ENCODE measurements at places on chromosomes 11 and 22.

DNA sequence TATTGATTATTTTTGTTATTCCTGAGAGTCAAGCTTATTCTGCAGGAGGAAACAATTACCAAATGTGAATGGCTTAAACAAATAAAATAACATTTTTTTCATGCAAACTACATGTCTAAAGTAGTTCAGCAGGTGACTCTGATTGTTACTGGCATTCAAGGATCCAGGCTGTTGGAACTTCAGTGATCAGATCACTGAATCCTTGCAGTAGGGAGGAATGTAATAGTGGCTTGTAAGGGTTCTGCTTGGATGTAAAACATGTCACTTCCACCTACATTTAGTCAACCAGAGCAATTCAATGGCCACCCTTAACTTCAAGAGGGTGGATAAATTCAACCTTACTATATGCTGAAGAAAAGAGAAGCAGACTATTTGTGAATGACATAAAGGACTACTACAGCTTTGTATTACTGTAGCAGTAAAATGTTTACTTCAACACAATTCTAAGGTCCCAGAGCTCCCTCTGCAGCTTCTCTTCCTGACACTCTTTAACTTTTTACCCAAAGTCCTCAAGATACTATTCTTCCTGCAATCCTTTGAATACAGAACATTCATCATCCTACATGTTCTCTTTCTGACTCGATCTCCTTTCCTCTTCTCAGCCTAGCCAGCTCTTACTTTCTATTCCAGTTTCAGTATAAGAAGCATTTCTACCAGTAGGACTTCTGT, 284.0 kb downstream of the LRRC4C start:
- DNase-seq, result peak; percentile 2

DNA sequence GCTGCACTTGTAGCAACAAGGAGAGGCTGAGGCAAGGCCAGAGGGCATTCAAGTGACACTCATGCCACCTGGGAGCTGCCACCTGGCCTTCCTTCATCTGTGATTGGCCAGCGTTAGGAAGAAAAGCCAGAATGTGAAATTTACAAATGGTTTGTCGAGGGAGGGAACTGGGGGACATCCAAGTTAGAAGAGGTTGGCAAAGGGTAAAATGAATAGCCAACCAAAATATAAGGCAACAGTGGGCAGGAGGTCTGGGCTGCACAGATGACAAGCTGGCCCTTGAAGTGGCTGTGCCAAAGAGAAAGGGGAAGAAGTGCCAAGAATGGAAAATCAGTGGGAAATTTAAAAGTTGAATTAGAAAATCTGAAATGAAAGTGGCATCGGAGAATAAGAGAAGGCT, 221.4 kb downstream of the C11orf91 start:
- no peak for DNase-seq

DNA sequence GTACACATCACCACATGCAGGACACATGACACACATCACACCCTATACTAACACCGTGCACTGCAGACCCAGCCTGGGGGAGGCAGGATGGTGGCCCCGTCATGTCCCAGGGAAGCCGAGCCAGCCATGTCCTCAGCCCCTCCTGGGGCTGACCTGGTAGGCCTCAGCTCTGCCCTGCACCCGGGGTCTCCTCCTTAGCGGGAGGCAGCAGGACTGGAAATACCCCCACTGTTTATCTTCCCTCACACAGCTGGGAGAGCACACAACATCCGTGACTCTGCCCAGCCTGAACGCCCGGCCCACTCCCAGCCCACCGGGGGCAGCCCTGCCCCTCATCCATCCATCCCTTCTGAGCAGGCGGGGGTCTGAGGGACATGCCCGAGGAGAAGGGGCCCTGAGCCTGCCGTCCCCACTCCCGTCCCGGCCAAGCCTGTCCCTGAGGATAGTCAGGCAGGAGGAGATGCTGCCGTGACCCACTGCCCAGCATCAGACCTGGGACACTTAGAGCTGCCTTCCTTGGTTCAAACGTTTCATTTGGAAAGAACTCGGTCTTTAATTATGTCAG, 945.0 kb downstream of the BRD1 start:
- DNase-seq, result no peak

DNA sequence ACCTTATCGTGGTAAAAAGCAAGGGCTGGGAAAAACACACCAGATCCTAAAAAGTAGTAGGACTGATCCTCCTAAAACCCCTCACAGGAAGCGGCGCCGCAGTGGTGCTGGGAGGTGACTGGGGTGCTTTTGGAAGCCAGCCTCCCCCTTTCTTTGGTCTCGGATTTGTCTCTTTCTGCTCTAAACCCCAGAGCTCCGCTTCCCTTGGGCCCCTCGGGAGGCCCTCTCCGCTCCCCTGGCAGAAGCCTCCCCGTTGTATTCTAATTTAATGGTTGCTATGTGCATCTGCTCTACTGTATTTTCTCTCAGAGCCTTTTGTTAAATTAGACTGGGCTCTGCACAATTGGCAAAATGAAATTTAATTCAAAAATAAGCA, 587.7 kb downstream of the OPCML start:
- no peak for DNase-seq

- DNase-seq, result no peak
Measured at GRCh38 chr11:71519546-71519945, 7.5 kb upstream of the KRTAP5-7 start.

GRCh38 chr22:31948002-31948401, 3.7 kb downstream of the YWHAH start:
- no peak for DNase-seq

DNA sequence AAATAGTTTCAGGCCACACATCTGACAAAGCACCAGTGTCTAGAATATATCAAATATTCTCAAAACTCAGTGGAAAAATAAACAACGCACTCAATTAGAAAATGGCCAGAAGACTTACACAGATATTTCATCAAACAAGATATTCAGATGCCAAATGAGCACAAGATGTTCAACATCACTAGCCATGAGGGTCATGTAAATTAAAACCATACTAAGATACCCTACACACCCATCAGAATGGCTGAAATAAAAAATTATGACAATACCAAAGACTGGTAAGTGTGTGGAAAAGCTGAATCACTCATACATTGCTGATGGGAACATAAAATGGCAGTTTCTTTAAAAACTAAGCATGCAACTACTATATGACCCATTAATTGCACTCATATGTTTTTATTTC, 21.7 kb downstream of the BTG4 start:
- DNase-seq, result no peak

DNA sequence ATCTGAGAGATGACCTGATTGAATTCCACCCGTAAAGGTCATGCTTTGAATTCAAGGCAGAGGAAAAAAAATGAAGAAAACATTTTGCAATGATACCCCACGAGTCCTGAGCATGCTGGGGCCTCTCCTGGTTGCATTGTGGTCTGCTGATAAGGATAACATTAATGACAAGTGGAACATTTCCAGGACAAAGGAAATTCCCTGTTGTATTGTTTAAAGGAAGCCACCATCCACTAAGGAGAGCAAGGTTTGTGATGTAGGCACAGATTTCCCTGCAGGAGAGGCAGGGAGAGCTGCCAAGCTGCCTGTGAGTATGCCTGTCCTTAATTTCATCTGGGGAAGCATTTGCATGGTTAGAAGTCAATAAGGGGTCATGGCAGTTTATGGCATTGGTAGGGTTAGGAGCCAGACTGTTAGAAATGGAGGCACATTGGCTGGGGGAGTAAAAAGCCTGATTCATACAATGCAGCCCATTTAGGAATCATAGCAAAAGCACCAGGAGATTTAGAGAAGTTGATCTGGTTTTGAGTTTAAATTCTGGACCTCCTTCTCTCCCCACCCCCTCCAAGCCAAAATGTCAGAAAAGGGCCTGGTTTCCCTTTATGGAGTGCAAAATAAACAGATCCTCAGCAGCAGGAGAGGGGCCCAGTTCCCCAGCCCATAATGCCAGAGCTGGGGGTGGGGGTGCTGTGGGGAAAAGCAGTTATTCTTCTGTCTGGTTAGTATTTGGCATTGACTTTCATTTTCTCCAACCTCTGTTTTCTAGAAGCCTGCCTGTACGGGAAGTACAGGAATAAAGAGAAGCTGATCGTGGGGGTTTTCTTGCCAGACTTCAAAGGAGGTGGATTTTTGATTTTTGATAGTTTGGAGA, 22.1 kb downstream of the FLI1 start:
- peak; percentile 81 for DNase-seq

GRCh38 chr11:75398906-75399305, 412 bp upstream of the RPS3 start:
- no peak for DNase-seq

GRCh38 chr11:65206901-65207300, 25.2 kb downstream of the CAPN1 start:
- no peak for DNase-seq

- DNase-seq, result no peak
Measured at GRCh38 chr22:32722441-32722840, 79.1 kb upstream of the TIMP3 start.

- DNase-seq, result peak; percentile 40
Measured at GRCh38 chr11:122796128-122796717, 42.1 kb upstream of the CRTAM start.

DNA sequence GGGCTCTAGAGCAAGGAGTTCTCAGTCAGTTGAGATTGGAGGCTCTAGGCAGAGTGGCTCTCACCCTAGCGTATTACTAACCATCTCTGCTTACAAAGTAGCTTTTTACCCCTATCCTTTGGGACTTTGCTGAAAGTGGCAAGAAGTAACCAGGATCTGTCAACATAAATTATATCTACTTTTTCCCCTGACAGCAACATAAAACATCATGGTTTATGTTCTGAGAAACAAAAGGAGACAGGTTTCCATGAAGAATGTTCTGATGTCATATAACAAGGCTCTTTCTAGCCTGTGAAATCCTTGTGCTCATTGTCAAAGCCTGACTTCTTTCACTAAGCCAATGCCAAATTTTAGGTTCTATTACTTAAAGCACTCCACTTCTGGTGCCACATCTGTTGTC, 7.2 kb upstream of the EIF3M start:
- no peak for DNase-seq

DNA sequence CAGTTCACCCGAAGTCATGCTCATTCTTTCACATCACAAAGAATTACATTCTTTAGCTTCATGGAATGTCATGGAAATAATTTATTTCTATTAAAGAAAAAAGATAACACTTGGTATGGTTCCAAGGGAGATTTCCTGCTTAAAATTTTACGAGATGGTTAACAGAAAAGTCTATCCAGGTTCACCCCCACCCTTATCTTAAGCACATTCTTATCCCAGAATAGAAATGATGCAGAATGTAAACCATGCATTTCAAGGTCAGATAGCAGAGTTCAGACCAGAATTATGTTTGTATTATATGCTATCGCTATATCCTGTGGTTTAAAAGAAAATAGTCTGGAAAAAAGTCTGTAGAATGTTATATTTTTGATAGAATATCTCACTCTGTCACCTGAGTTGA, 58.7 kb downstream of the GAS2 start:
- peak; percentile 15 for DNase-seq

DNA sequence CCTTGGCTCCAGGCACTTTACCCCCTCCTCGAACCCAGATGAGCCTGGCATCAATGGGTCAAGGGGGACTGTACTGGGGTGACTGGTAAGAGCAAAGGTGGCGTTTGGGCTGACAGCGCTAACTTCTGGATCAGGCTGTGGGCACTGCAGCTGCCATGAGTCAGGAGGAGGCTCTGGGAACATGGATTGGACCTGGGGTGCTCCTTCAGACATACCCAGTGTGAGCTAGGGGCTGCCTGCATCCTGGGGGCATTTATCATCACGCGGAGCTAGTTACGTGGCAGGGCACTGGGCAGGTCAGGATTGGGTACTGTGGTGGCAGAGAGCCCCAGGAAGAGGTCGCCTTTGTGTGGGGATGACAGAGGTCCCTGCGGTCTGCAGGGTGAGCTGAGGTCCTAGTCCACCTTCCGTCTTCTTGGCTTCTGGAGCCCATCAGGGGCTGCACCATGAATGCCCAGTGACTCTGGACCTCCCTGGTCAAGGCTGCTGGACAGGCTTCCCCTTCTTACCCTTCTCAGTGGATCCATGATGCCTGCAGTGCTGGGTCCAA, 13.1 kb downstream of the GRIK4 start:
- DNase-seq, result no peak

DNA sequence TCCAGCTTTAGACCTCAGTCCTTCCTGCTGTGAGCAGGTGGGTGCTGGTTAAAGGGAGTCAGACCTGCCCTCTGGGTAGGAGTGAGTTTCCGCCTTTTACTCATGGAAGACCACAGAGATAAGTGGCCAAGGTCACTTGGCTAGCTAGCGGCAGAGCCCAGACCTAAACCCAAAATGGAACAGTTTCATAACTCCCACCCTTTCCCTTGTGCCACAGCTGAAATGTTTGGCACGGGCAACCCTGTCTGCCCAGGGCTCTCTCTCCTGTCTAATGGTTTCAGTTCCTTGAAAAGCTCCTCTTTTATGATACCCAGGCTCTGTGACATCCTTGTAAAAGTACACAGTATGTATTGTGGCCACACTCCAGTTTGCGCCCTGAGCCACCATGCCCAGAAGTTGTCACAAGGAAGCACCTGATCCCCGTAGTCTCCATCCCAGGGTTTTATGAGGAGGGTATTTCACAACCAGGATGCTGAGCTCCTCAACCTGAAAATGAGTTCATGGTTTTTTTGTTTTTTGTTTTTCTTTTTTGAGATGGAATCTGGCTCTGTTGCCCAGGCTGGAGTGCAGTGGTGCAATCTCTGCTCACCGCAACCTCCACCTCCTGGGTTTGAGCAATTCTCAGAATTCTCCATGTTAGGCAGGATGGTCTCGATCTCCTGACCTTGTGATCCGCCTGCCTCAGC, 5.1 kb downstream of the MB start:
- DNase-seq, result no peak

DNA sequence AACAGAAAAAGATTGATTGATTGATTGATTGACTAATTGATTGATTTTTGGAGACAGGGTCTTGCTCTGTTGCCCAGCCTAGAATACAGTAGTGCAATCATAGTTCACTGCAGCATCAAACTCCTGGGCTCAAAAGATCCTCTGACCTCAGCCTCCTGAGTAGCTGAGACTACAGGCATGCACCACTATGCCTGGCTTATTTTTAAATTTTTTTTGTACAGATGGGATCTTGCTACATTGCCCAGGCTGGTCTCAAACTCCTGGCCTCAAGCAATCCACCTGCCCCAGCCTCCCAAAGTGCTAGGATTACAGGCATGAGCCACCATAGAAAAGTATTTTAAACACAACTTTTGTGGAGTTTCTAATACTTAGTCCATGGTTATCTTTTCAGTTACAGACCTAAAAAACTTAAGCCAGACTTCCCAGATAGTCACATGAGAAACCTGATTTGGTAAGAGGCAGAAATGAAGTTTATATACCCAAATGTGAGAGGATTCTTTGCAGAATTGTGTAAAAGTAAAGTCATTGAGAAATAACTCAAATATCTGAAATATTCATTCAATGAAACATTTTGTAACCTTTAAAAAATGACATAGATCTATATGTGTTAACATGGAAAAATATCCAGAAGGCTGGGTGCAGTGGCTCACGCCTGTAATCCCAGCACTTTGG, 186.5 kb downstream of the SWAP70 start:
- DNase-seq, result peak; percentile 47

DNA sequence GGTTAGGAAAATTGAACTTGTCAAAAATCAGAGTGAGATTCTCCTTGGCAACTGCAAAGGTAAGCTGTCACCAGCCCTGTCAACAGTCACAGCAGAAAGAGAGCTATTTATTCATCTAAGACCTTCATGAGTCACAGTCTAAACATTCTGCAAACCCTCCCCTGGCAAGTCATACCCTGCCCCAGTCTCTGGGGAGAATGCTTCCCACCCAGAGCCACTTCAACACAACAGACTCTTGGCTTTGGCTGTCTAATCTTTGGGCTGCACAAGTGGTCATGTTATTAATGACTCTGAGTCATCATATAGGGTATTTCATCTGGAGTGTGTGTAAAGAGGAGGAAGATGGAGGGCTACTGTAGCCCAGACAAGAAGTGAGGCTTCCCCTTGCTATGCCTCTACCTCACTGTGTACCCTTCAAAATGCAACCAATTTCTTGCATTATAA, 153.4 kb downstream of the CCDC34 start:
- peak; percentile 100 for DNase-seq
